Osteocyte (in vitro differentiated cells): ENCODE measurements at places on chromosomes 5 and 9.

- peaks cover 41% of the 10 kb centered on the region for H3K4me1 ChIP-seq
- H3K4me3 ChIP-seq = peak overlapping the region; percentile 94
- no peaks in the 10 kb centered on the region for H3K36me3 ChIP-seq
- no peaks in the 10 kb centered on the region for H3K27me3 ChIP-seq
Observed at GRCh38 chr9:128683340-128684064, 5.5 kb upstream of the SET start.

- H3K27me3 ChIP-seq = no peaks in the 10 kb centered on the region
- no peak overlapping the region for H3K4me3 ChIP-seq
- H3K36me3 ChIP-seq = peaks cover 10% of the 10 kb centered on the region
- peaks cover 4% of the 10 kb centered on the region for H3K4me1 ChIP-seq
- DNase-seq = no peak
- no peak overlapping the region for H3K27ac ChIP-seq
Observed at GRCh38 chr5:93736284-93736683, 5.1 kb downstream of the POU5F2 start.

DNA sequence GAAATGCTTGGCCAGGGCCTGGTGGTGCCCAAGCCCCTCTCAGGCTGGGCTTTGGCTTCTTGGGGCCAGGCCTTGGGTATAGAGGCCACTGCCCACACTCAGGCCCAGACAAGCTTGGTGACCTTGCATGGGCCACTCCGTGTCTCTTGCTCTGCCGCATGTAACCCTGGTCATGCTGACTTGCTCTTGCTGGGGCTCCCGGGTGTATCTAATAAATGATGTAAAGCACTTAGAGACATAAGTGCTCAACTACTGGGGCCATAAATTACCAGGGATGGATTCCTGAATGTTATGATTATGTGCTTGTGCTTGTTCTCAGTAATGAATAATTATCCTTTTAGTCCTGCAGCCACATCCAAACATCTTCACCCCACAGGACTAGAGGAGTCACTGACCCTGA, 54.0 kb downstream of the C5orf15 start:
- H3K27ac ChIP-seq = no peak overlapping the region
- no peak for DNase-seq
- H3K4me1 ChIP-seq = no peaks in the 10 kb centered on the region
- H3K27me3 ChIP-seq = peaks cover 6% of the 10 kb centered on the region
- no peak overlapping the region for H3K4me3 ChIP-seq

GRCh38 chr5:133939668-133940067, 28.8 kb downstream of the C5orf15 start:
- no peak overlapping the region for H3K27ac ChIP-seq
- DNase-seq = no peak
- no peak overlapping the region for H3K4me3 ChIP-seq
- H3K27me3 ChIP-seq = peaks cover 2% of the 10 kb centered on the region
- H3K4me1 ChIP-seq = peaks cover 3% of the 10 kb centered on the region

DNA sequence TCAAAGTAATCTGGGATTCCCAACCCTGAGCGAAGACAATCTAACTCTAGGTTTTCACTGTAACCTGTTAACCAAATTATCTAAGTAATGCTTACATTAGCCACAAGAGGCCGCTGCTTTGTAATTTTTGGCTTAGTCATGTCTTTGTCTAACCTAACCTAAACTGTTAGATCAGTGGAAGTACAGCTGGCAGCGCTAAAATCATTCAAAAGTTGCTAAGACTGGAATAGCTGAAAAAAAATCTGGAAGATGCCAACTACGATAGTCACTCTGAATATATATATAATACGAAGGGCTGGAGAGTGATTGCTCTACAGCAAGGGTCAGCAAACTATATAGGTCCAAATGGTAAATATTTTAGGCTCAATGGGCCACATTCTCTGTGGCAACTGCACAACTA, 60.2 kb downstream of the FBXO38 start:
- H3K4me3 ChIP-seq = no peak overlapping the region
- H3K27ac ChIP-seq = no peak overlapping the region
- H3K27me3 ChIP-seq = peaks cover 4% of the 10 kb centered on the region

- H3K4me3 ChIP-seq = no peak overlapping the region
- H3K4me1 ChIP-seq = peaks cover 47% of the 10 kb centered on the region
- H3K27me3 ChIP-seq = no peaks in the 10 kb centered on the region
- H3K27ac ChIP-seq = peak overlapping the region; percentile 47
- no peaks in the 10 kb centered on the region for H3K36me3 ChIP-seq
Observed at GRCh38 chr9:134391319-134392231, 65.3 kb downstream of the RXRA start.

DNA sequence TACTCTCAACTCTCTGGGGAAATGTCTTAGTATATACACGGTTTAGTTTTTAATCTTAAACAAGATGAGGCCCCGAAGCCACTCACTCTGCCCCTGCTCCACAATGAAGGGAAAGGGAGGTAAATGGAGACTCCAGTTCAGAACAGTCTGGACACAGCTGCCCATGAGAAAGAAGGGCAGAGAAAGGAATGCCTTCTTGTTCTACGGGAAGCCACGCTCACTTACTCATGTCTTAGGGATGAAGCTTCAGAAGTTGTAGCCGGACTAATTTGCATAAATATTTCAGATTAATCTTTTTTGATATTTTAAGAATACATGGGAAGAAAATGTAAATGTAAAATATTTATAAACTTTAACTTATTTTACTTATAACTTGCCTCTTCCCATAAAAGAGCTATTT, 94.0 kb downstream of the COL23A1 start:
- H3K4me1 ChIP-seq = no peaks in the 10 kb centered on the region
- no peaks in the 10 kb centered on the region for H3K36me3 ChIP-seq
- no peak for DNase-seq
- no peaks in the 10 kb centered on the region for H3K27me3 ChIP-seq
